Activated T-helper 2 cell treated with anti-CD3 and anti-CD28 coated beads, Interferon-gamma antibody, Interleukin-2, Interleukin-4, amounts not matched to agents 10 μg/mL and 5 μg/mL and 100 μg/mL, durations not matched to agents 14 hours and 24 hours and 36 hours (primary cell): ENCODE measurements at places on chromosomes 16 and 17.

GRCh38 chr16:75079346-75079926, 37.1 kb downstream of the LDHD start:
- H3K36me3 ChIP-seq, result peaks cover 25% of the 10 kb centered on the region
- H3K4me1 ChIP-seq, result peaks cover 45% of the 10 kb centered on the region
- DNase-seq, result no peak
- H3K27ac ChIP-seq, result no peak overlapping the region
- H3K4me3 ChIP-seq, result no peak overlapping the region

GRCh38 chr17:68301438-68301959, 10.2 kb downstream of the ARSG start:
- no peak for DNase-seq
- H3K27ac ChIP-seq, result no peak overlapping the region
- H3K36me3 ChIP-seq, result no peaks in the 10 kb centered on the region
- peaks cover 28% of the 10 kb centered on the region for H3K4me1 ChIP-seq
- H3K4me3 ChIP-seq, result no peak overlapping the region
- no peaks in the 10 kb centered on the region for H3K27me3 ChIP-seq

- DNase-seq, result no peak
- H3K36me3 ChIP-seq, result peaks cover 3% of the 10 kb centered on the region
- H3K27ac ChIP-seq, result no peak overlapping the region
- peaks cover 68% of the 10 kb centered on the region for H3K27me3 ChIP-seq
- H3K4me3 ChIP-seq, result no peak overlapping the region
These were observed 10.2 kb upstream of the CBX8 start for GRCh38 chr17:79806863-79807720.

GRCh38 chr17:70604854-70605253, 435.5 kb downstream of the KCNJ2 start:
- H3K27ac ChIP-seq, result no peak overlapping the region
- no peaks in the 10 kb centered on the region for H3K4me1 ChIP-seq
- H3K27me3 ChIP-seq, result no peaks in the 10 kb centered on the region
- no peak overlapping the region for H3K4me3 ChIP-seq

- DNase-seq, result no peak
- H3K36me3 ChIP-seq, result no peaks in the 10 kb centered on the region
- no peak overlapping the region for H3K4me3 ChIP-seq
- H3K4me1 ChIP-seq, result peaks cover under 1% of the 10 kb centered on the region
These were observed 15.9 kb downstream of the TBX2 start for GRCh38 chr17:61415374-61416210.

GRCh38 chr16:89123831-89124100, 30.1 kb downstream of the ACSF3 start:
- peaks cover 11% of the 10 kb centered on the region for H3K4me1 ChIP-seq
- no peak for DNase-seq
- H3K27me3 ChIP-seq, result no peaks in the 10 kb centered on the region
- no peak overlapping the region for H3K4me3 ChIP-seq

GRCh38 chr17:35684055-35684802, 47.2 kb upstream of the RASL10B start:
- no peak for DNase-seq
- peaks cover 3% of the 10 kb centered on the region for H3K4me1 ChIP-seq
- H3K36me3 ChIP-seq, result peaks cover 68% of the 10 kb centered on the region
- no peak overlapping the region for H3K27ac ChIP-seq
- no peak overlapping the region for H3K4me3 ChIP-seq

GRCh38 chr17:80762076-80762475, 217.4 kb downstream of the RPTOR start:
- H3K27ac ChIP-seq, result peak overlapping the region; percentile 99
- peak overlapping the region; percentile 66 for H3K4me3 ChIP-seq
- peaks cover 77% of the 10 kb centered on the region for H3K4me1 ChIP-seq
- no peak for DNase-seq
- peaks cover 50% of the 10 kb centered on the region for H3K36me3 ChIP-seq

GRCh38 chr17:28940675-28941074, 10.6 kb downstream of the PHF12 start:
- no peaks in the 10 kb centered on the region for H3K27me3 ChIP-seq
- H3K4me1 ChIP-seq, result peaks cover 57% of the 10 kb centered on the region
- H3K4me3 ChIP-seq, result no peak overlapping the region
- no peak for DNase-seq
- peaks cover 69% of the 10 kb centered on the region for H3K36me3 ChIP-seq
- H3K27ac ChIP-seq, result no peak overlapping the region

- H3K36me3 ChIP-seq, result peaks cover 85% of the 10 kb centered on the region
- no peak for DNase-seq
- H3K4me1 ChIP-seq, result peaks cover 21% of the 10 kb centered on the region
- no peak overlapping the region for H3K4me3 ChIP-seq
- H3K27me3 ChIP-seq, result peaks cover 2% of the 10 kb centered on the region
These were observed 41.2 kb downstream of the PRMT7 start for GRCh38 chr16:68351991-68352431.

DNA sequence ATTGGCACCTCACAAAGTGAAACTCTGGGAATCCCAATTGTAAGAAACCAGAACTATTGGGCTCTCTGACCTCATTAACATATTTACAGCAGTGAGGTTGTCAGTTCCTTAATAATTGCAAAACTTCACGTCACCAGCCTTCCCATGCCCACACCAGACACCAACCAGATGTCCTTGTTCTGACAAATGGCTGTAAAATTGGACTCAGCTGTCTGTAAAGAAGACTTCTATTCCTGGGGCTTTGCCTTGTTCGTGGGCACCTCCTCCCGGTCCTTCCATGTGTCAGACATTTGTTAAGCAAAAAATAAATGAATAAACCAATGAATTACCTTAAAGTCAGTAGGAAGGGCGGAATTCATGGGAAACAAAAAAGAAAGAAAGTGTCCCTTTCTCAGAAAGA, 284.3 kb upstream of the CDH11 start:
- no peaks in the 10 kb centered on the region for H3K36me3 ChIP-seq
- H3K27ac ChIP-seq, result no peak overlapping the region
- no peak for DNase-seq
- H3K27me3 ChIP-seq, result no peaks in the 10 kb centered on the region
- H3K4me1 ChIP-seq, result no peaks in the 10 kb centered on the region
- no peak overlapping the region for H3K4me3 ChIP-seq

DNA sequence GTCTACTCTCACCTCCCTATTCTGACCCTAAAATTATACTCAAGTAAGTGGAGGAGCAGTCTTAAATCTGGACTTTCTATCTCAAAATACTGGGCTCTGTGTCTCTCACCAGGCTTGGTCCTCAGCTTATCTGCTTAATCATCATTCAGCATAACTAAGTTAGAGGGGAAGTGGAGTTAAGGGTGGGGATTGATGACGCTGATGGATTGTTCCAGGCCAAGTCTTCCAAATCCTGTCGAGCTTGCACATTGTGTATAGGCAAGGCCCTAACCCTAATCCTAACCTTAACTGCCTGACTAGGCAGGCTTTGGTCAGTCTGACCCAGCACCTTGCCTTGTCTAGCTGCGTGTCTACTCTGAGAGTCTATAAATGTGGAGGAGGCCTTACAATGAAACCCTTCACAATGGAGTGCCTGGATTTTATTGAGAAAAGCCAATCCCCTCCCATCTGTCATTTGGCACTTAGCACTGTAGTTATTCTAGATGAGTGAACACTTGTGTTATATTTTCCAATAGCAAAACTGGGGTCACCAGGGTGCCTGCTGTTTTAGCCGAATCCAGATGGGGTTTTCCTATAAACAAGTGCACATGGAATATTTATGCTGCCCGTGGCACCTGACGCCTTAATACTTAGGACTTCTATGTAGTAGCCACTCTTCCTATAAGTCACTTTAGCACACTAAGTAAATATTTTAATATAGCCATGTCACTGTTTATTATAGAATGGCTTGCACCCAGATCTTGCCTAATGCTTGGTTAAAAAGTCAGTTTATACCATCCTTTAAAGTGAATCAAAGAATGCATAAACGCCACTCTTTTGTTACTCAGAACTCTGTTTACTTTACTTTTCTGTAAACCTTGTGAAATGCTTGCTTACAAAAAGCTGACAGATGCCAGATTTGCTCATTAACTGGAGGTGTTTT, 193.2 kb upstream of the MYOCD start:
- H3K27me3 ChIP-seq, result no peaks in the 10 kb centered on the region
- H3K4me1 ChIP-seq, result no peaks in the 10 kb centered on the region
- H3K27ac ChIP-seq, result no peak overlapping the region
- no peak for DNase-seq

DNA sequence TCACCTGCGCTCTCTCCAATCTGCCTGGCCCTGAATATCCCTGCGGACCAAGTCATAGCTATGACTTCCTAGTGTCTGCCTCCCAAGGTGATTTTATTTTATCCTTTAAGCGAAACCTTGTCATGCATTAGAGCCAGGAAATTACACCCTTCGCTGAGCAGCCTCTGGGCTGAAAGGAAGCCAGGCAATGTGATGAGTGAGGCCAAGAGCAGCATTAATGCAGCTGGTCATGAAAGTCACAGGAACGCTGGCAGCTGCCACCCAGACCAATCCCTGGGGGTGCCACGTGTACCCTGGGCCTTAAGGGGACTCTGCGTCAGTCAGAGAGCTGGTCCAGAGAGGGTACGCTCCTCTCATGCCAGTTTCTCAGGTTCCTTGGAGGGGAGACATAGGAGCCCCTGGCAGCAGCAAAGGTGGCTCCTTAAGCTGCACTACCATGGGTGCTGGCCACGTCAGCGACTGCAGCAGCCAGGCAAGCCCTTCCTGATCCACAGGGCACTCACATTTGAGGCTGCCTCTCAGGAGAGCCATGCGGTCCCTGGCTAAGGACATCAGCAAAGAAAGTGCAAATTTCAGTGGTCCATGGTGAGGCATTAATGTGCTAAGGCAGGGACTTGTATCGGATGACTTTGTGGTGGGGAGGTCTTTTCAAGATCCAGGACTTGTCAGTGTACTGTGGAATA, 42.7 kb upstream of the WSCD1 start:
- no peaks in the 10 kb centered on the region for H3K27me3 ChIP-seq
- H3K36me3 ChIP-seq, result no peaks in the 10 kb centered on the region
- no peak overlapping the region for H3K4me3 ChIP-seq
- DNase-seq, result no peak
- no peaks in the 10 kb centered on the region for H3K4me1 ChIP-seq

DNA sequence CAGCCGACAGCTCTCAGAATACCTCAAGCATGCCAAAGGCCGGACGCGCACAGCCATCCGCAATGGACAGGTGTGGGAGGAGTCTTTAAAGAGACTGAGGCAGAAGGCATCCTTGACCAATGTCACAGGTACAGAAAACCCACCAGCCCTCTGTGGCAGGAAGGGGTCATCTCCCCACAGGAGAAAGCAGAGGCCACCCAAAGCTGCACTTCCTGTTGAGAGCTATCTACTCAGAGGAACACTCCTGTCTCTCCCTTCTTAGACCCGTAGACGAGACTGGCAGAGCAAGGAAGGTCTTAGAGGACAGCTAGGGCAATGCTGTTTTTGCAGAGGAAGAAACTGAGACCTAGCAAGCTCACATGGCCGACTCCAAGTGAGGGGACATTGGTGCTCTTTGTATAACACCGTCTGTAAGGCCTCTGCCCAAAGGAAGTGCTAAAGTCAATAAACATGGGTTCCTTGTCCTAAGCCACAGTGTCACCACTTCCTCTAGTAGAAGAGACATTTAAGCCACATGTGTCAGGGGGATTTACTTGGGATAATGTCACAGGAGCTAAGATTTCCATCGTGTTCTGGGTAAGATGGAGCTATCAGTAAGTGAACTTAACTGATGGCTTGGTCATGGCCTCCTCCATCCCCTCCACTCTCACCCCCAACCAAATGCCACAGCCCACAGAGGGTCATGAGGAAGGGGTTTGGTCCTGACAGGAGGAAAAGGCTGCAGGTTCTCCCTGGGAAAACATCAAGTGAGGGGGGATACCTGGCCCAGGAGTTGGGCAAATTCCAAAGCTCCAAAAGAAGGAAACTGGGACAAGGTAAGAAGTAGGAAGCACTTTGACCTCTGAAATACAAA, 9.4 kb downstream of the LPO start:
- H3K36me3 ChIP-seq, result no peaks in the 10 kb centered on the region
- H3K4me3 ChIP-seq, result no peak overlapping the region
- peaks cover 57% of the 10 kb centered on the region for H3K27me3 ChIP-seq
- H3K27ac ChIP-seq, result no peak overlapping the region

DNA sequence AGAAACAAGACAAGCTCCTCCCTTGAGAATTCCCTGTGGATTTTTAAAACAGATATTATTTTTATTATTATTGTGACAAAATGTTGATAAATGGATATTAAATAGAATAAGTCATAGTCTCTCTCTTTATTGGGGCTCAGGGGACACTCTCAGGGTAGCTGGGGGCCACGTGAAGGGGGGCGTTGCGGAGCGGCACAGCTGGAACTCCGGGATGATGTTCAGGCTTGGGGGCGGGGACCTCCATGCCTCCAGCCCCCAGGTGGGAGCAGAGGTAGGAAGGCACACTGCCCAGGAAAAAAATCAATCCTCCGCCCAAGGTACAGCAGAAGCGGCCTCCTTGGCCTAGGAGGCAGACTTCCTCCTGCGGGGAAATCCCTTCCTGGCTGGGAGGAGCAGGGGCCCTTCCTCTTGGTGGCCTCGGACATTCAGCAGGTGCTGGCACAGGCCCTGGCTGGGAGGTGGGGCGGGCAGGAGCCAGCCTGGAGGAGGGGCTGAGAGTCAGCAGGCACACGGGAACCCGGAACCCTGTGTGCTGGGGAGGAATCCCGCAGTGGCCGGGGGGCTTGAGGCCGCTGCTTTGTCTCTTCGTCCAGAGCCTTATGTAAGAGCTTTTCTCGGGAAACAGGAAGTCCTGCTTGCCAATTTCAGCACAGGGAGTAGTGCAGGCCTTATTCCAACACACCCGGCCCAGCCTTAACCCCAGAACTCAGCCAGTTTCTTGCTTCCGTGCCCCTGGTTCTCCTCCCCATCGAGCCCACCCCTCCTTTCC, 591 bp upstream of the TNFSF13 start:
- DNase-seq, result no peak
- H3K27ac ChIP-seq, result no peak overlapping the region
- no peaks in the 10 kb centered on the region for H3K27me3 ChIP-seq
- H3K36me3 ChIP-seq, result peaks cover 31% of the 10 kb centered on the region
- no peak overlapping the region for H3K4me3 ChIP-seq
- peaks cover 43% of the 10 kb centered on the region for H3K4me1 ChIP-seq

DNA sequence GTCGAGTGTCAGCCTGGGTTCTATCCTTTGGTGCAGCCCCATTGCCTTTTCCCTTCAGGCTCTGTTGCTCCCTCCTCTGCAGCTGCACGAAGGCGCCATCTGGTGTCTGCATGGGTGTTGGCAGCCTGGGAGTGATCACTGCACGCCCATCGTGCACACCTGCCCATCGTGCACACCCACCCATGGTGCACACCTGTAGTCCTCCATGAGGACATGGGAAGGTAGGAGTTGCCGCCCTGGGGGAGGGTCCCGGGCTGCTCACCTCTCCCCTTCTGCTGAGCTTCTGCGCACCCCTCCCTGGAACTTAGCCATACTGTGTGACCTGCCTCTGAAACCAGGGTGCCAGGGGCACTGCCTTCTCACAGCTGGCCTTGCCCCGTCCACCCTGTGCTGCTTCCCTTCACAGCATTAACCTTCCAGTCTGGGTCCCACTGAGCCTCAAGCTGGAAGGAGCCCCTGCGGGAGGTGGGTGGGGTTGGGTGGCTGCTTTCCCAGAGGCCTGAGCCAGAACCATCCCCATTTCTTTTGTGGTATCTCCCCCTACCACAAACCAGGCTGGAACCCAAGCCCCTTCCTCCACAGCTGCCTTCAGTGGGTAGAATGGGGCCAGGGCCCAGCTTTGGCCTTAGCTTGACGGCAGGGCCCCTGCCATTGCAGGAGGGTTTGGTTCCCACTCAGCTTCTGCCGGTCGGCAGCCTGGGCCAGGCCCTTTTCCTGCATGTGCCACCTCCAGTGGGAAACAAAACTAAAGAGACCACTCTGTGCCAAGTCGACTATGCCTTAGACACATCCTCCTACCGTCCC, 2.9 kb downstream of the CTRL start:
- no peaks in the 10 kb centered on the region for H3K27me3 ChIP-seq
- H3K4me3 ChIP-seq, result no peak overlapping the region
- peak; percentile 68 for DNase-seq
- H3K36me3 ChIP-seq, result peaks cover 38% of the 10 kb centered on the region
